ENCODE measurements at places on chromosomes 4 and X.
A peak's percentile ranks its signal among the peaks of the same experiment; 100 is the strongest.

DNA sequence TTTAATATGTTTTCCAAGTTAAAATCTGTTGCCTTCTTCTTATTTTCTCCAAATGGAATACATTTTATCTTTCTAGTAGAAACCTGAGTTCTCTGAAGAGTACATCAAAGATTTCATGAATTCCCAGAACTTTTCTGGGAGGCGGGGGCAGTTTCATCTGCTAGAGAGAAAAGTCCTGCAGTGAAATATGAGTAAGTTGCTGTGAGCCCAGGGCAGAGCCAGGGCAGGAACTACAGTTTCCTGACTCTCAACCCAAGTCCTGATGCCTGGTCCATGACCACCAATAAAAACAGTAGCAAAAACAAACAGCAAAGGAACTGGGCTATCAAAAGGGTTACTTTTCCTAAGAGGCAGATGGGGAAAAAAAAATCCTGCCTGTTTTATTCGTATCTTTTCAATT is 239.4 kb upstream of the CTSO start:
- H3K27me3 ChIP-seq: no peaks in the 10 kb centered on the region
- H3K27ac ChIP-seq: no peak overlapping the region
- H3K4me1 ChIP-seq: no peaks in the 10 kb centered on the region
- no peaks in the 10 kb centered on the region for H3K36me3 ChIP-seq

- H3K4me1 ChIP-seq: peaks cover 9% of the 10 kb centered on the region
- H3K27ac ChIP-seq: no peak overlapping the region
- H3K4me3 ChIP-seq: no peak overlapping the region
- no peaks in the 10 kb centered on the region for H3K36me3 ChIP-seq
- H3K27me3 ChIP-seq: no peaks in the 10 kb centered on the region
These were observed 307.5 kb upstream of the GNPDA2 start for GRCh38 chr4:45033676-45034419.

- H3K27ac ChIP-seq: no peak overlapping the region
- no peak for DNase-seq
- no peaks in the 10 kb centered on the region for H3K36me3 ChIP-seq
These were observed 46.6 kb upstream of the SHISA3 start for GRCh38 chr4:42350611-42351182.

DNA sequence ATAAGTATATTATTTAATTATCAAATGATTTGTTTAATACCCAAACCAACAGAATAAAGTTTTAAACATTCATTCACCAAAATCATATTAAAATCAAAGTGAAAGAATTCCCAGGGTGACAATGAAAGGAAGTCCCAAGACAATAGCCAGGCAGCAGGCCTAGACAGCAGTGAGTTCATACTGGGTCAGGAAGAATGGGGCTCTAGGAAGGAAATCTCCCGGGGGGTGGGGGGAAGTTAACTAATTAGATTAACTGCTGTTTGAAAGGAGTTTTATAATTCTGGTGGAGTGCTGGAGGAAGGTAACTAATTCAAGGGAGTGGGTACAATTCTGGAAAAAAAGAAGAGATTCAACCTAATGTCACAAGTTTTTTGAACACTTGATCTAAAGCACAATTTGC is 104.1 kb downstream of the ZAR1 start:
- H3K4me3 ChIP-seq: peak overlapping the region; percentile 36
- H3K27me3 ChIP-seq: no peaks in the 10 kb centered on the region
- no peak overlapping the region for H3K27ac ChIP-seq
- peaks cover 3% of the 10 kb centered on the region for H3K4me1 ChIP-seq

DNA sequence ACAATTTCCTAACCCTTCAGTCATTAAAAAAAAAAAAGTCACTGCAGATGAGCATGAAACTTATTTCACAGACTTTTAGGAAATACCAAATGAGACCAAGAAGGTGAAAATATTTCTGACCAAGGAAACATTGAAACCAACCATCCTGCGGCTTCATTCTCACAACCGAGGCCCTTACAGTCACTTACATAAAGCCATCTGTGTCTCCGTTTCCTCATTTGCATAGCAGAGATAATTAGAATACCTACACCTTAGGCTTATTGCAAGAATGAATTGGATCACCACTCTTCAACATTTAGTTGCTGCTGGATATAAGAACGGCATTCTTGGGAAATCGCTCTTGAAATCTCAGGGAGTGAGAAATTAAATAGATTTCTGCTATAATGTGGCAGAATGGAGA is 356.2 kb downstream of the HS3ST1 start:
- H3K4me1 ChIP-seq: peaks cover 9% of the 10 kb centered on the region
- no peak overlapping the region for H3K4me3 ChIP-seq
- no peak overlapping the region for H3K27ac ChIP-seq
- no peaks in the 10 kb centered on the region for H3K36me3 ChIP-seq

DNA sequence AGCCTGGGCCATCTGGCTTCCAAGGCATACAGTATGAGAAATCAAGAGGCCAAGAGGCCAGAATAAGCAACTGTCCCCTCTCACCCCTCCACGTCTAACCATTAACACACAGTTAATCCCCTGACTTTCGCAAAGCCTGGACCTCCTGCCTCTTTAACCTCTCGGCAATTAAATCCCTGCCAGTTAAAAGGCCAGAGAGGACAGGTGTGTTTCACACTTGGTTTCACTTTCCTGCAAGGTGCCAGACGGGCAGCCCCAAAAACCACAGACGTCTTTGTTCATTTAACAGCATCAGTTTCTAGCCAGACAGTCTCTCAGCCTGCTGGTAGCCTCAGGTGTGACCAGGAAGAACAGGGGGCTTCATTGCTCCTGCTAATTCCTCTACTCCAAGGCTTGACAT is 91.1 kb upstream of the KIT start:
- no peak overlapping the region for H3K27ac ChIP-seq
- H3K4me1 ChIP-seq: peaks cover 28% of the 10 kb centered on the region
- H3K27me3 ChIP-seq: no peaks in the 10 kb centered on the region
- peak overlapping the region; percentile 17 for H3K4me3 ChIP-seq
- peak; percentile 85 for DNase-seq

- DNase-seq: no peak
- no peaks in the 10 kb centered on the region for H3K27me3 ChIP-seq
- H3K4me1 ChIP-seq: no peaks in the 10 kb centered on the region
- H3K4me3 ChIP-seq: no peak overlapping the region
These were observed 37.3 kb downstream of the GBA3 start for GRCh38 chr4:22730021-22730420.

GRCh38 chrX:44228621-44229020 is 114.9 kb downstream of the EFHC2 start:
- H3K36me3 ChIP-seq: no peaks in the 10 kb centered on the region
- DNase-seq: no peak
- H3K4me3 ChIP-seq: no peak overlapping the region
- no peaks in the 10 kb centered on the region for H3K4me1 ChIP-seq

- no peaks in the 10 kb centered on the region for H3K4me1 ChIP-seq
- DNase-seq: peak; percentile 42
- H3K27ac ChIP-seq: no peak overlapping the region
- H3K27me3 ChIP-seq: no peaks in the 10 kb centered on the region
- no peak overlapping the region for H3K4me3 ChIP-seq
These were observed 82.5 kb downstream of the EVC start for GRCh38 chr4:5793514-5793913.
